Stimulated activated naive CD8-positive, alpha-beta T cell treated with anti-CD3 and anti-CD28 coated beads, Interleukin-15, Interleukin-2, amounts not matched to agents 100 U/mL and 50 U/mL, for 24 hours (primary cell): ENCODE measurements at places on chromosomes 7 and 10.

DNA sequence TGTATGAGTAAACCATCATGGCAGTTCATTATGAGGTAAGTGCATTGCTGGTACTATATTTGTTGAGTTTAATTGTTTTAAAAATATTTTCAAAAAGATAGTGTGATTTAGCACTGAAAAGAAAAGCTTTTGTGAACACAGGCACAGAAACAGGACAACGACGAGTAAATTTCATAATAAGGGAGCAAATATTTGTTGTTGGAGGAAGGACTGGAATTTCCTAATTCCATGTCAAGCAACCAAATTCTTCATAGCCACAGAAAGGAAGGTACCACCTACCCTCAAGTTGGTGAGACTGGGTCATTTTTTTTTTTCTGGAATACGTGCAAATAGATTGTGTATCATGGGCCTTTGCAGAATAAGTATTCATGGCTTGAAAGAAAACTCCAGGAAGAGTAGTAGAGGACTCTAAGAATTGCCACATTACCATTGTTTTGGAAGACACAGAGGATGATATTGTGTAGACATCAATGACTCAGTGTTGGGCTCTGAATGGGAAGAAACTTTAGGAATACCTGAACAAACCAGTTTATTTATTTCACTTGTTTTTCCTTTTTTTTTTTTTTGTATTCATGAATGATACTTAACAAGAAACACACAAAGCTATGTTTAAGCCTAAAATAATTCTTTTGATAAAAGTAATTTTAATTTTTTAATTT lies 7.8 kb downstream of the UBE2D4 start:
- no peak for DNase-seq

GRCh38 chr10:4810092-4810491 lies 15.9 kb upstream of the AKR1E2 start:
- no peak for DNase-seq

DNA sequence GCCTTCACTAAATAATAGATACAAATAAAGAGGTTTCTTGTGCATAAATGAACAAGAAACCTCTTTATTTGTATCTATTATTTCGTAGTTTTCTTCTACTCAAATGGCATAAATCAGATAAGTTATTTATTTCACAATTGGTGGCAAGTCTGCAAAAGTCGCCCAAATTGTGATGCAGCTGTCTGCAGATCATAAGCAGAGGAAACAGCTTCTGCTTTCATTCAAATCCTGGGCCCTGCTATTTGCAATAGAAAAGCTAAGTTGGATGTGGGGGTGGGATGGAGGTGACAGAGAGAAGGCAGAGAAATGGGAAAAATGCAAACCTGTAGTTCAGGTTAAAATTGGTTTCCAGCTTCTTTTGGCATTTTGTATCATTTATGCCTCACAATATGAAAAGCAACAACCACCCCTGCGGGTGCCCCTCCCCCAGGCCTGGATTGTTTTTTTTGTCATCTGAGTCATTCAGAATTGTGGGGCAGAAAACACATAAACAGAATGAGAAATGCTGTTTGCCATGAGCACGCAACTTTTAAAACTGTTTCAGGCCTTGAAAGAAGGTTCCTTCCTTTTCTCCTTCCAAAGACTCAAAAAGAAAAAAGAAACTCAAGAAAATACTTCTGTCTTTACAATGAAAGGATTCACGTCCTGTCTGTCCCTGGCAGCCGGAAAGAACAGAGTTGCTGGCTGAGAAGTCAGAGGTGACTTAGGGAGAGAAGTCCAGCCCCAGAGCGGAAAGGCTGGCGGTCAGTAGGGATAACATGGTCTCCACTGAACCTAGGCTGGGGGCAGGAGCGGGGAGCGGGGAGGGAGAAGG lies 132.9 kb downstream of the BAMBI start:
- no peak for DNase-seq

GRCh38 chr7:157486007-157486755 lies 149.4 kb downstream of the DNAJB6 start:
- no peak for DNase-seq

GRCh38 chr7:28630350-28630749 lies 218.0 kb downstream of the CREB5 start:
- DNase-seq, result no peak

- no peak for DNase-seq
Measured at GRCh38 chr10:133403784-133404183, 9.8 kb downstream of the MTG1 start.

DNA sequence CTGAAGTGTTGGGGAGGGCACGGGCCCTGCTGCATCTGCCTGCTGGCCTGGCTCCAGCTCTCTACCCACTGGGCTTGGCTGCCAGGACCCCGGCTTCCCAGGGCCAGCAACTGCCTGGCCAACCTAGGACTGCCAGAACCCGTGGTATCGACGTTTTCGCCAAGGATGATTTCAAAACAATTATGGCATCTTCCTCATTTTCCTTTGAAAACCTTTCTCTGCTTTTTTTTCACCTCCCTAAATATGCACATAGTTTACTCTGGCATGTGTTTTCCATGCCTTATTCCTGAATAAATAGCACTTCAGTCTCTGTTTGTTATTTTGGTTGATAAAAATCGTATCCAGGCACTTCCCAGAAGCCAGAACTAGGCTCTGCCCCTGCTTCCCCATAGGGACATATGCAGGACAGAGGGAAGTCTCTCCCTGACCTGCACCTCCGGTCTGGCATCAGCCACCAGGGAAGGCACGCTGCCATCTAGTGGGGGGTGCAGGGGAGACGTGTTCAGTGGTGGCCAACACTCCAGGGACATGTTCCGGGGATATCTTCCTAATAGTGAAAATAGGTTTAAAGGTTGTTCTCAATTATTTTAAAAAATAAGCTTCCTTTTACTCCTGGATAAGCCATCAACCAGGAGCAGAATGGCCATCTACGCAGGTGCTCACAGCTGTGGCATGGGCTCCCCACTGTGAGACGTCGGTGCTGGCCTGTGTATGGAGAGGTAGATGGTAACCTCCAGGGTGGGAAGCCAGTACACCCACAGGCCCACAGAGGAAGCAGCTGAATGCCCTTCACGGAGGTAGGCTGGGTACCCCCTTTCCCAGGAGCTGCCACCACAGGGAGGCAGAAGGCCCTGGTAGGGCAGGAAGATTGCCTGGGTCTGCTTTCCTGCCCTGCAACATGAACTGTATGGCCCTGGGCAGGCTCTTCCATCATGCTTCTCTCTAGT lies 30.7 kb upstream of the ANTXRL start:
- peak; percentile 81 for DNase-seq

- no peak for DNase-seq
Measured at GRCh38 chr10:22681301-22681700, 33.1 kb downstream of the PIP4K2A start.

DNA sequence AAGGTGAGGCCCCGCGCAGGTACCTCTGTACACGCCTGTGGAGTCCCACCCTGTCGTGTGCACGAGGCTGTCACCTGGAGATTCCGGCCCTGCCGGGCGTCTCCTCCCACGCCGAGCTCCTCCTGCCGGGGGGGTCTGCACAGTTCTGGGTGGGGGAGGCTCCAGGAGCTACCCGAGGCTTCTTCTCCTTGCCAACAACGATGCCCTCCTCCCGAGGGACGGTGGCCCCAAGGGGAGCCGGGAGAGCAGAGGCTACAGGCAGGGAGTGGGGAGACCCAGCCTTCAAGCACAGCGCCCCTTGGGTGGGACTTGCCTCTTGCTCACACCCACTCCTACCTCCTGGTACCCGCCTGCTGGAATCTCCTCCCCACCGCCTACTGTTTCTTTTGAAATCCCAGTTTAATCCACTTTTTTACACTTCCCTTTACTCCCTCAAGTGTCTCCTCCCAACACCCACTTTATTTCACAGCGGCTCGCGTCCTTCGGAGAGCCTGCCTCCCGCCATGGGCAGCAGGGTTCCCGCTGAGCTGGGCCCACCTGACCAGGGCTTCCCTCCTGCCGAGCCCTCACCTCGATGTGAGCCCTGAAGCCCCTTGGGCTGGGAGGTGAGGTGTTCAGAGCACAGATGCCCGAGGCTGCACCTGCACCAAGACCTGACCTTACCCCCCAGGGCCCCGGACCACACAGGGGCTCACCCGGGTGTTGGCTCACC lies 338.1 kb downstream of the DNAJB6 start:
- no peak for DNase-seq

- DNase-seq, result no peak
Measured at GRCh38 chr10:1255600-1256431, 199.6 kb downstream of the WDR37 start.

DNA sequence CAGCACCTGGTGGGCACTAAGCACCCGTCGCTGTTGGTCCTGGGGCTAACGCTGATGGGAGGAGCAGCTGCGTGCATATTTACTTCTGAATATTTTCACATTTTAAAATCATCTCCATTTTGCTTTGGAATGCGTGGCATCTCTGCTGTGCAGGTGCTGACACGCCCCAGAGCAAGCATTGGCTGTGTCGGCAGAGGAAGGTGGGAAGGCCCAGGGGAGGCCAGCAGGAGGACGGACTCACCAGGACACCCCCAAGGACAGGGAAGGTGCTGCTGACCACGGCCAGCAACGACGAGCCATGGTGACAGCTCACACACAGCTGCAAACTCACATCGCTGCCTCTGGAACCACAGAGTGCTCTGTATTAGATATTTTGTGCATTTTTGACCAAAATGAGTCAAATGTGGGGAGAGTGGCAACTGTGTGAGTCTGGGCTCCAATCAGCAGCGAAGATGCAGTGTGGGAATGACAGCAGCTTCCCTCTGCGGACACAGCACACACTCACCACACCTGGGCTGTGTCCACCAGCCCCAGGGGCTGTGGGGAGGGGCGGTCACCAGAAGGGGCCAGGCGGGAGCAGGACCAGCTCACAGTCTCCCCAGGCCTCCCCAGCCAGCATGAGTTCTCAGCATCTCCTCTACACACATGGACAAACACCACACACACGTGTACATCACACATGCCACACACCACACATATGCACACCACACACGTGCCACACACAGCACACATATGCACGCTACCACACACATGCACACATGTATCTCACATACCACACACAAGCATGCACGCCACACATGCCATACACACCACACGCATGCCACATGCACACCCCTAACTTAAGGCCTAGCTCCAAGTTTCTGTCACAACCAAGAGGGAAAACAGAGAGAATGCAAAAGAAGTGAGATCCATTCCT lies 58.2 kb downstream of the PTPRN2 start:
- no peak for DNase-seq

DNA sequence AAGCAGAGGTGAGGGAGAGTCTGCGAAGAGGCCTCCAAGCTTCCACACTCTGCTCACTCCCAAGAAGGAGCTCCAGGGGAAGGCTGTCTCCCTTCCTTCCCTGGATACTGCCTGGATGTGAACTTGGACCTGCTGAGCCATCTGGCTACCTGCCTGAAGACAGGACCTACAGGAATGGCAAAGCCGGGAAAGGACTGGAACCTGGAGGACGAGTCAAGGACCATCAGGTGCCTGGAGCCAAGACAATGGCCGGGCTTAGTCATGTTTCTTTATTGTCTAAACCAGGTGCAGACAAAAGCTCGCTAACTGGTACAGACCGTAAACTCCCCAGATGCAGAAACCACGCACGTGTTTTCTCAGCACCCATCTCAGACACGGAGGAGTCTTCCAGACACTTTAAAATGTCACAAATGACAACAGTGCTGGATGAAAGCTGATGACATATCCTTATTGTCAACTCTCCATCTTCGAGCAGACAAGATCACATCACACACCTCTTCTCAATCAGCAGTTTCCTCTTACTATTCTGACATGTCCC lies 12.1 kb downstream of the ASB13 start:
- no peak for DNase-seq

DNA sequence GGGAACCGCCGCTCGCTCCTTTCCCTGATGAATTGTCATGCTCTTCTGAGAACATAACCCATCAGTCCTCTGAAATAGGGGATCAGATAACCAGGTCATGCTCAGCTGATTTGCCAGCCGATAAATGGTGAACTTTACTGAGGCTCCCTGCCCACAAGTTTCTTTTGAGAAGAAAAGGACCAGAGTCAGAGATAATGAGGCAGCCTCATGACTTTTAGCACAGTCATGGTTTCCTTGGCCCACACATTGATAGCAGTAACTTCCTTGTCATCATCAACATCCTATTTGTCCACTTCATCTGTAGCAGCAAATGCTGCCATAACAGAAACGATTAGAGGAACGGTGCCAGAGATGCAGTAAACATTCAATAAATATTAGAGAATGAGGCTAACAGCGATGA lies 509.0 kb downstream of the GATA3 start:
- DNase-seq, result no peak

GRCh38 chr7:24733414-24734060 lies 23.7 kb downstream of the GSDME start:
- DNase-seq, result no peak

DNA sequence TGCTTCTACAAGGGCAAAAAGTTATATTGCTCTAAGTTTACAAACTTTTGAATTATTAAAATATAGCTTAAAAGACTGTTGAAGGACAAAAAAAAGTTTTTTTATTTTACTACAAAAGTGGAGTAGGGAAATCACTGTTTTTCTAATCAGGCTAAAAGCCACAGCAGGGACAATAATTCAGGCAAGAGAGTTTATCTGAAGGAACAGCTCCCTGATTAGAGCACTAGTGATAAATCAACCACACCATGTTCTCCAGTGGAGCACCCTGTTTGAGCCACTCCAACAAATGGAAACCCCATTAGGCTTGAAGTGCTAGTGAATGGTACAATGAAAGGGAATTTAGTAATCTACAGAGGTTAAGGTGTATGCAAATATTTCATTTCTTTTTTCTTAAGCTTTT lies 357.1 kb downstream of the SEMA3D start:
- DNase-seq, result no peak

GRCh38 chr7:121475806-121476205 lies 79.7 kb upstream of the FAM3C start:
- DNase-seq, result no peak

GRCh38 chr10:62648921-62649320 lies 155.6 kb upstream of the ADO start:
- no peak for DNase-seq

GRCh38 chr10:63355682-63356081 lies 110.1 kb downstream of the JMJD1C start:
- no peak for DNase-seq

DNA sequence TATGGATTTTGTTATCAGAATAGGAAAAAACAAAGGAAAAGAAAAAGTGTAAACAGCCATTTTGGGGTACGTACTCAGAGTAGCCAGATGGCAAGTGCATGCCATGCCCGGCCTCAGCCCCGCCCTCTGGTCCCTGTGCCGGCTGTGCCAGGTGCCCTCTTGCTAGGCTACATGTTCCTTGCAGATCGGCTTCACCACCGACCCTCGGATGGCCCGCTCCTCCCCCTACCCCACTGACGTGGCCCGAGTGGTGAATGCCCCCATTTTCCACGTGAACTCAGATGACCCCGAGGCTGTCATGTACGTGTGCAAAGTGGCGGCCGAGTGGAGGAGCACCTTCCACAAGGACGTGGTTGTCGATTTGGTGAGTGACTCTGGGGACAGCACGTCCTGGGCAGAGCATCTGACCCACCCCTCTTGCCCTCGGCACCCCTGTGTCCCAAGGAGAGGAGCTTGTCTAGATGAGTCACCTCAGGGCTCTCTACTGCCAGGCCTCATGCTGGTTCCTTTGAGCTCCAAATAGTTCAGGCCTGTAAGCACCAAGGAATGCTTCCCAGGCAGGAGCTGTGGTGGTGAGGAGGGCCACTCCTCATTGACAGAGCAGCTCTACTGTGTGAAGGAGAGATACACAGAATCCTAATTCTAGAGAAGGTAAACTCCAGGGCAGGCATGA lies 54.9 kb upstream of the ZMIZ2 start:
- no peak for DNase-seq
